ENCODE measurements at places on chromosomes 2 and 18.
A peak's percentile ranks its signal among the peaks of the same experiment; 100 is the strongest.

DNA sequence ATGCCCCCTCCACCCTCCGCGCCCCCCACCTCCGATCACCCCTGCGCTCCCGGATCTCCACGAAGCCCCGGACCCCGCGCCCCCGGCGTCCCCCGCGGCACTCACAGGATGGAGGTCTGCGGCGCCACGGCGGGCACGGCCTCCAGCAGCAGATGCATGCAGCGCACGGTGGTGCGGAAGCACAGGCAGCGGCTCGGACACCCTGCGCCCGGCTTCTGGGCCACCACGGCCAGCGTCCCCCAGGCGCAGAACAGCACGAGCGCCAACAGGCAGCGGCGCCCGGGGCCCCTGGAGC, 217 bp downstream of the PXDN start:
- no peak overlapping the region for H3K4me3 ChIP-seq
- peak overlapping the region; percentile 70 for H3K27ac ChIP-seq
- H3K4me1 ChIP-seq: peaks cover 3% of the 10 kb centered on the region
- no peaks in the 10 kb centered on the region for H3K27me3 ChIP-seq
- H3K36me3 ChIP-seq: no peaks in the 10 kb centered on the region
- no peak for DNase-seq

- no peaks in the 10 kb centered on the region for H3K36me3 ChIP-seq
- no peak overlapping the region for H3K27ac ChIP-seq
- DNase-seq: no peak
- H3K27me3 ChIP-seq: no peaks in the 10 kb centered on the region
Observed at GRCh38 chr2:158211502-158211901, 109.8 kb downstream of the UPP2 start.

- H3K27me3 ChIP-seq: no peaks in the 10 kb centered on the region
- no peaks in the 10 kb centered on the region for H3K36me3 ChIP-seq
- no peaks in the 10 kb centered on the region for H3K4me1 ChIP-seq
Observed at GRCh38 chr2:141528990-141529389, 601.8 kb downstream of the LRP1B start.

GRCh38 chr2:46079985-46080560, 217.1 kb upstream of the EPAS1 start:
- no peaks in the 10 kb centered on the region for H3K36me3 ChIP-seq
- H3K4me1 ChIP-seq: no peaks in the 10 kb centered on the region
- no peaks in the 10 kb centered on the region for H3K27me3 ChIP-seq
- no peak for DNase-seq
- no peak overlapping the region for H3K4me3 ChIP-seq
- no peak overlapping the region for H3K27ac ChIP-seq

- H3K4me3 ChIP-seq: no peak overlapping the region
- H3K4me1 ChIP-seq: no peaks in the 10 kb centered on the region
- H3K27ac ChIP-seq: no peak overlapping the region
- H3K27me3 ChIP-seq: no peaks in the 10 kb centered on the region
- no peak for DNase-seq
Observed at GRCh38 chr2:191389288-191389687, 144.1 kb downstream of the MYO1B start.

- H3K27ac ChIP-seq: no peak overlapping the region
- no peak overlapping the region for H3K4me3 ChIP-seq
- H3K27me3 ChIP-seq: no peaks in the 10 kb centered on the region
- no peak for DNase-seq
- no peaks in the 10 kb centered on the region for H3K36me3 ChIP-seq
Observed at GRCh38 chr2:197273485-197273884, 37.1 kb downstream of the ANKRD44 start.

GRCh38 chr2:104504331-104505073, 349.4 kb upstream of the POU3F3 start:
- no peak overlapping the region for H3K4me3 ChIP-seq
- H3K36me3 ChIP-seq: no peaks in the 10 kb centered on the region
- no peak overlapping the region for H3K27ac ChIP-seq
- no peak for DNase-seq

DNA sequence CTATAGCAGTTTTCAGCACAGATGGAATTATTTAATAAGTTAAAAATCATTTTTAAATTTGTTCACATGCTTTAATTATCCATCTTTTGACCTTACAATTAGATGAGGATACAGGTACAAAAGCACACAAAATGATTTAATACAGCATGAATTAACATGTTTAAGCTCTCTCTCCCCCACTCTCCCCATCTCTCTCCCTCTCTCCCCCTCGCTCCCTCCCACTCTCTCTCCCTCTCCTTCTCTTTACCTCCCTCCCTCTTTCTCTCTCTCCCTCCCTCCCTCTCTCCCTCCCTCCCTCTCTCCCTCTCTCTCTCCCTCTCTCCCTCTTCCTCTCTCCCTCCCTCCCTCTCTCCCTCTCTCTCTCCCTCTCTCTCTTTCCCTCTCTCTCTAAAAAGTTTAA, 7.6 kb downstream of the NBAS start:
- no peaks in the 10 kb centered on the region for H3K36me3 ChIP-seq
- no peak overlapping the region for H3K27ac ChIP-seq
- DNase-seq: no peak
- H3K4me1 ChIP-seq: no peaks in the 10 kb centered on the region
- no peaks in the 10 kb centered on the region for H3K27me3 ChIP-seq

GRCh38 chr18:48862678-48863270, 88.0 kb downstream of the SMAD7 start:
- peaks cover 15% of the 10 kb centered on the region for H3K36me3 ChIP-seq
- H3K4me3 ChIP-seq: no peak overlapping the region
- no peaks in the 10 kb centered on the region for H3K4me1 ChIP-seq

DNA sequence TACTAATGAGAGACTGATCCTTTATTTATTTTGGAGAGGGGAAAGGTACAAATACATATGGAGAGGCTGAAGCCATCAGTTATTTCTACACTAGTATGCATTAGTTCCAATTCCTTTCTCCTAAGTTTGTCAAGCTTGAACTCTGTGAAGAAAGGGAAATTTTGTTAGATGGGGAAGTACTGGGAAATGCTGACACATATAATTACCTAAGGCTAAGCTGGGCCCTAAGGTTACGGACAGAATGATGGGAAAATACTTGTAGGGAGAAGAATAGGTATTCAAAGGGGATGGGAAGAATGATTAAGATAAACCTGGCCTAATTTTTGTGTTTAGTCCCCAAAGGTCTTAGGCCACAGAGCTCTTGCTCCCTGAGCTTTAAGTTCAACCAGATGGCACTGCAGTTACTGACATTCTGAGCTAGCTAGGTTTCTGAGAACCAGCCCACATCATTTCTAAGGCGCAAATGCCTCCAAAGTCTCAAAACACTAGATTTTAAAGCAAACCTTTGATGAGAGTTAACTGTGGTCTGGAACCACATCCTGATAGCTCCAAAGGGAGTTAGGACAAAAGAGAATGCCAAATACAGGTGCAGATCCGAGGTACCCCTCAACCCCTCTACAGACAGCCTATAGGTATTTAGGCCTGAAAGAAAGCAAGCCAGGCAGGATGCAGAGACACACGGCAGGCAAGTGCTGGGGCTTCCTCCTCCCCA, 2.7 kb downstream of the TMEM163 start:
- peaks cover 15% of the 10 kb centered on the region for H3K4me1 ChIP-seq
- peaks cover 17% of the 10 kb centered on the region for H3K27me3 ChIP-seq
- H3K4me3 ChIP-seq: no peak overlapping the region
- H3K27ac ChIP-seq: no peak overlapping the region
- no peak for DNase-seq
- H3K36me3 ChIP-seq: no peaks in the 10 kb centered on the region

DNA sequence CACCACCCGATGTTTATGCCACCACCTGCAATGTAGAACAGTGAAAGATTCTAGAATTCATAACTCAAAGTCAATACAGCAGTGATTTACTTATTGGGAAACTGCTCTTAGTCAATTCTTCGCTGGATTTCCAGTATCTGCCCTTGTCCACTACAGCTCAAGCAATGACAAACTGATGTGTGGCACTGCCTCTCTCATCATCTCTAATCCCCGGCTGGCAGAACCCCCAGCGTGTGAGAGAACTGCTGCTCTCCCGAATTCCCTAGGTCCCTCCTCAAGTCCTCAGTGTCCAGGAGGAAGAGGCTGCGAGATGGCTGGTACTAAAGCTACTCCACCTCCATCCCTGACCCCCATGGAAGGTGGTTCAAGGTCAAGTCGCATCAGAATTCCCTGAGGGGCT, 1.6 kb downstream of the TXNL4A start:
- H3K4me3 ChIP-seq: no peak overlapping the region
- peaks cover 15% of the 10 kb centered on the region for H3K4me1 ChIP-seq
- H3K27ac ChIP-seq: peak overlapping the region; percentile 6
- no peak for DNase-seq
- H3K27me3 ChIP-seq: no peaks in the 10 kb centered on the region
- H3K36me3 ChIP-seq: peaks cover 1% of the 10 kb centered on the region

- H3K36me3 ChIP-seq: no peaks in the 10 kb centered on the region
- peaks cover 5% of the 10 kb centered on the region for H3K4me1 ChIP-seq
- no peak overlapping the region for H3K27ac ChIP-seq
- peaks cover 3% of the 10 kb centered on the region for H3K27me3 ChIP-seq
- no peak for DNase-seq
Observed at GRCh38 chr2:26691161-26691560, 1.4 kb upstream of the KCNK3 start.

DNA sequence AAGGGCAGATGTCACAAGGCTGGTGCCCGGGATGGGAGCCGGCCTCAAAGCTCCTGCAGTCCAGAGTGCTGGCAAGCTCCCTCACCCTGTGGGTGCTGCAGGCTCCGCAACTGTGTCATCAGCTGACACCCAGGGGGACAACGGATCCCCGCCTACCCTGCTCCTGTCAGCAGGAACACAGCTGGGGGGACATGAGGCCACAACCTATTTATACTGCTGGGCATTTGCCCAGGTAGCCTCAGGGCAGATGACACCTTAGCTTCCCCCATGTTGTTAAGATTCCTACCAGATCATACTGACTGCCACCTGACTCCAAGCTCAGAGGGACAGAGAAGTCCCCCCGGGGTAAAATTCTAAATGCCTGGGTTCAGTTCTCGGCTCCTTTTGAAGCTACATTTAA, 1.2 kb downstream of the ANKRD23 start:
- no peak overlapping the region for H3K27ac ChIP-seq
- no peak overlapping the region for H3K4me3 ChIP-seq
- no peak for DNase-seq
- peaks cover 2% of the 10 kb centered on the region for H3K4me1 ChIP-seq

GRCh38 chr2:235025800-235026536, 74.2 kb downstream of the SH3BP4 start:
- no peak for DNase-seq
- H3K27ac ChIP-seq: no peak overlapping the region
- H3K36me3 ChIP-seq: no peaks in the 10 kb centered on the region
- no peaks in the 10 kb centered on the region for H3K4me1 ChIP-seq
- no peaks in the 10 kb centered on the region for H3K27me3 ChIP-seq
- no peak overlapping the region for H3K4me3 ChIP-seq

DNA sequence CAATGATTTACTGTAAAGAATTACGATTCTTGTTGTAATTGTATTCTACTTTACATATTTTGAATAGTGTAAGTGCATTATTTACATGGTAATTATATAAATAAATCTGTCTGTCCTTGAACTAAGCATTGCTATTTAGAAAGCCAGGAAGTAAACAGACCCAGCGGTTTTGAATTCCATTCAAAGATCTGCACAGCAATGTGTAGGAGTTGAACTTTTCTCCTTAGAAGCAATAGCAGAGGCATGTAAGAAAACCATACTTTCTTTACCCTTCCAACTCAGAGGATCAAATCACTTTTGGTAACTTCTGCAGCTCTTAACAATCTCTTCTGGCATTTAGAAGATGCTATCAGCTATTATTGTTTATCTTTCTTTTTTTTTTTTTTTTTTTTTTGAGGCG, 109.2 kb upstream of the VRK2 start:
- no peak for DNase-seq
- no peak overlapping the region for H3K27ac ChIP-seq
- H3K4me1 ChIP-seq: no peaks in the 10 kb centered on the region

GRCh38 chr2:237315170-237315828, 98.7 kb downstream of the COL6A3 start:
- H3K27me3 ChIP-seq: no peaks in the 10 kb centered on the region
- peak overlapping the region; percentile 56 for H3K27ac ChIP-seq
- H3K4me3 ChIP-seq: no peak overlapping the region
- H3K4me1 ChIP-seq: no peaks in the 10 kb centered on the region
- no peaks in the 10 kb centered on the region for H3K36me3 ChIP-seq

DNA sequence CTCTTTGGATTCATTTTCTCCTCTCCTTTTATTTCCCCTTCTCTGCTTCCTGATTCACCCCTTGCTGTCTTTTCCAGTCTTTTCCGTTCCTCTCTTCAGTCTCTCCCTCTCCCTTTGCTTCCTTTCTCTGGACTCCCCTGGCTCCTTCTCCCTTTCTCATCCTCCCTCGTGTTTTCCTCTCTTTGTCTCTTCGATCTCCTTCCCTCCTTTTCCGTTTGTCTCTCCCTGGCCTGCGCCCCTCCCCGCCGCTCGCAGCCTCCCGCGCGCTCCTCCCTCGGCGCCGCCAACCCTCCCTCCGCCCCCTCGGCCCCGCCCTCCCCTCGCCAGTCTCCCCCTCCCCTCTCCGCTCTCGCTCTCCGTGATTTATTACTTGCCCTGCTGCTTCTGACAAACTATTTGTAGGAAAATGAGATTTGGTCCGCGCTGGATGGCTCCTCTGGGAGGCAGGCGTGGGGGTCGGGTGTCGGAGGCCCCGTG, 46.0 kb upstream of the PAX8 start:
- H3K27me3 ChIP-seq: no peaks in the 10 kb centered on the region
- no peaks in the 10 kb centered on the region for H3K36me3 ChIP-seq

DNA sequence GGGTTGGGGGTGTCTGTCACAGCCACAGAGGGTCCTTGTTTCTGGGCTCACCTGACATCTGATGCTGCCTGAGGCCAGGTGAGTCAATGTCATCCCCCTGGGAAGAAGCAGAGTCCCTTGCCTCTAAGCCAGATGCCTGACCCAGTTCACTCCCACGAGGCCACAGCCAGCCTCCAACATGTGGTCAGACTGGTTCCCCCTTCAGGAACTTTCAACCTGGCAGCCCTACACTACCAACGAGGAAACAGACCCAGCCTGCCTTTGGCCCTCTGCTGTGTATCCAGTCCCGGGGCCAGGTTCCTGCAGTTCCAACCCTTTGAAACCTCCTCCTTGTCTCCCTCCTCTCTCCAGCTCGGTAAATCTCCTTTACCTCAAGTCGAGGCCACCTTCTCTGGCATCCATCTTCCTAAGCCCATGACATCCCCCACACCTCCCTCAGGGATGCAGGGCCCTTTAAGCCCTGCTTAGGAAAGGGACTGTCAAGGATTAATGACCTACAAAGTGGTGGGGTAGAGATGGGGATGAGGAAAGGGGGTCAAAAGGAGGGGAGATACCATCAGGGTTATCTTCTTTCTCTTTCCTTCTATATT, 49.2 kb upstream of the SMAD2 start:
- H3K27ac ChIP-seq: no peak overlapping the region
- no peak for DNase-seq
- H3K36me3 ChIP-seq: no peaks in the 10 kb centered on the region
- no peaks in the 10 kb centered on the region for H3K27me3 ChIP-seq
